ENCODE measurements at places on chromosomes 3 and 15. TPM values are rescaled to one million over a fixed set of nuclear protein-coding genes. Genes with fewer than 3 reads are reported as not detected.

- H3K4me3 ChIP-seq, result no peak overlapping the region
- H3K27me3 ChIP-seq, result no peaks in the 10 kb centered on the region
- H3K36me3 ChIP-seq, result no peaks in the 10 kb centered on the region
- H3K4me1 ChIP-seq, result no peaks in the 10 kb centered on the region
- no peak overlapping the region for H3K27ac ChIP-seq
- no peak for DNase-seq
Observed at GRCh38 chr15:86077070-86077469, 2.6 kb upstream of the AGBL1 start.

DNA sequence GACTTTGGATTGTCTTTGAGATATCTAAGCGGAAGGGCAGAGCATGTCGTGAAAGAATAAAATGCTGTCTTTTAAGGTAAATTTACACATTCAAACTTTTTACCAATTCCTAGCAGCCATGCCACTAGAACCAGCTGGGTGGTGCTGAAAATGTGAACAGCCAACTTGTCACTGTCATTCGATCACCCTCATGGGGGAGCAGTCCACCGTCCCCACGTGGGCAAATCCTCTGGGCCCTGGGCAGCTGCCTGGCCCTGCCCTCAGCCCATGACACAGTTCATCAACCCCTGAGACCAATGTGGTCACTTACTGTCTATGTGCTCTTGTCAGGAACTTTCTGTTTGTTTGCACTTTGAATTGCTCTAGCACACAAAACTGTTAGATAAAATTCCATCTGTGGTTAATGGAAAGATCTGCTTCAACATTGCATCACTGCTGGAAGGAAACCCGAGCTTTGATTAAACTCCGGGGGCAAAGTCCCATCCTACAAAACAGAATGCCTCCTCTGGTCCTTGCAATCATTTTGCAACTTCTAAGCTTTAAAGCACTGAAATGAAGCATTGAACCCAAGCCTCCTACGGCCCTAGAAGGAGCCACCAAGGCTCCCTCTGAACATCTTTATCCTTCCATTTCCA lies 50.1 kb downstream of the PCSK6 start:
- peaks cover 11% of the 10 kb centered on the region for H3K27me3 ChIP-seq
- DNase-seq, result peak; percentile 54
- H3K36me3 ChIP-seq, result no peaks in the 10 kb centered on the region
- no peak overlapping the region for H3K27ac ChIP-seq
- H3K4me1 ChIP-seq, result no peaks in the 10 kb centered on the region

DNA sequence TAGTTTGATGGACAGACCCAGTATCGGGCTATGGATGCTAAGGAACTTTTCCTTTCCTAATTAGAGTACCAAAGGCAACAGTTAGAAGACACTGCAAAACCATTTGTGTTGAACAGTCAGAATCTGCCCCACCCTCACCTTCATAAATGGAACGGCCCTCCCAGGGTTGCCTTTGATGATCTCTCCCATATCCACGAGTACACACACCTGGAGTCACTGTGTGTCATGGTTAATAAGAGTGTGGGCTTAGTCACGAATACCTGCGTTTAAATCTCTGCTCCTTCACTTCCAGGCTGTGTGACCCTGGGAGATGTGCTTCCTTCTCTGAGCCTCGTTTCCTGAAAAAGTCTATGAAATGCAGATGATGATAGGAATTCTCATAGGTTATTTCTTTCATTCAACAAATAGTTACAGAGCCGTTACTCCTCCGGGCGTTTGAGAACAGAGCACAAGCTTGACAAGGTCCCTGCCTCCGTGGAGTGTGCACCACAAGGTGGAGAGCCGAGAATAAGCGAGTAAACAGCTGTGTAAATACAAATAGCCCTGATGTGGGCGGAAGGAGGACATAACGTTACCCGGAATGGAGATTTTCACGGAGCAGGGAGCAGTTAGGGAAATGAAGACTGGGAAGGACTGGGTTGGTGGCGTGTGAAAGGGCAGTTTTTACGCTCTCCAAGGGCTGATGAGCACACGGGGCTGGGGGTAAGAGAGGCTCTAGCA lies 6.7 kb downstream of the SLC51A start:
- no peak for DNase-seq
- no peak overlapping the region for H3K27ac ChIP-seq
- no peaks in the 10 kb centered on the region for H3K27me3 ChIP-seq
- H3K36me3 ChIP-seq, result no peaks in the 10 kb centered on the region

- no peaks in the 10 kb centered on the region for H3K36me3 ChIP-seq
- peaks cover 77% of the 10 kb centered on the region for H3K27me3 ChIP-seq
- peaks cover 4% of the 10 kb centered on the region for H3K4me1 ChIP-seq
- no peak for DNase-seq
- H3K4me3 ChIP-seq, result no peak overlapping the region
Observed at GRCh38 chr3:194215392-194215791, 79.4 kb downstream of the HES1 start.

The LIPH gene
- total RNA-seq, result not detected

- H3K27me3 ChIP-seq, result no peaks in the 10 kb centered on the region
- H3K4me1 ChIP-seq, result peaks cover 6% of the 10 kb centered on the region
- no peak overlapping the region for H3K4me3 ChIP-seq
- no peak overlapping the region for H3K27ac ChIP-seq
- no peak for DNase-seq
Observed at GRCh38 chr3:4853749-4854140, 125.5 kb upstream of the BHLHE40 start.
